ENCODE measurements at places on chromosomes 4 and X.

- DNase-seq = no peak
Observed at GRCh38 chrX:119981286-119982070, 37.9 kb upstream of the NKAP start.

- no peak for DNase-seq
Observed at GRCh38 chrX:51336584-51336983, 4.0 kb downstream of the NUDT10 start.

- DNase-seq = peak; percentile 68
Observed at GRCh38 chr4:173527103-173527891, 2.7 kb downstream of the HAND2 start.

GRCh38 chrX:42673301-42673810, 104.6 kb downstream of the PPP1R2C start:
- no peak for DNase-seq

DNA sequence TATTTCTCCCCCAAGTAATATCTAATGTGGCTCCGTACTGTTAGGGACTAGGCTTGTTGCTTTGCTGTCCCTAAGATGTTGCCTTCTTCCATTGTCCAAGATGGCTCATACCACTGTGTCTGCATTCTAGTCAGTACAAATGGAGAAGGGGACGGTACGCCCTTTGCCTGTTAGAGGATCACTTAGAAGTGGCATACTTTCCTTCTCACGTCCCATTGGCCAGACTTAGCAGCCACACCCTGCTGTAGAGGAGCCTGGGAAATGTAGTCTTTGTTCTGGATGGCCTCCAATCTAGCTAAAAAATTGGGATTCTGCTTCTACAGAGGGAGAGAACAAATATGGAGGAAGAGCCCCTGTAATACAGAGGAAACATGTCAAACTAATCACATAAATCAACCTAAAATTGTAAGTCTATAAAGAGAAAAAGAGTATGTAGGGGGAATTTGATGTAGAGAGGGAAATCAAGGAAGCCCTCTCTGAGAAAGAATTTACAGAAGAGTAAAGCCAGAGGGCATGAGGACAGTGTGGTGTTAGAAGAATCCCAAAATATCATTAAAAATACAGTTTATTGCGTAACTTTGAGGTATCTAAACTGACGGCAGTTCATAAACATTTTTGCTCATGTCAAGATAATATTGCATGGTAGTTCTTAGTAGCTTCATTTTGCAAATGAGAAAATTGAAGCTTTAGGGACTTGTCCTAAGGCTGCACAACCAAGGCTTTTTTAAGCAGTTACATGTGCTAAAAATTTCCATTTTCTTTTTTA, 15.1 kb downstream of the PRIMPOL start:
- DNase-seq = no peak

DNA sequence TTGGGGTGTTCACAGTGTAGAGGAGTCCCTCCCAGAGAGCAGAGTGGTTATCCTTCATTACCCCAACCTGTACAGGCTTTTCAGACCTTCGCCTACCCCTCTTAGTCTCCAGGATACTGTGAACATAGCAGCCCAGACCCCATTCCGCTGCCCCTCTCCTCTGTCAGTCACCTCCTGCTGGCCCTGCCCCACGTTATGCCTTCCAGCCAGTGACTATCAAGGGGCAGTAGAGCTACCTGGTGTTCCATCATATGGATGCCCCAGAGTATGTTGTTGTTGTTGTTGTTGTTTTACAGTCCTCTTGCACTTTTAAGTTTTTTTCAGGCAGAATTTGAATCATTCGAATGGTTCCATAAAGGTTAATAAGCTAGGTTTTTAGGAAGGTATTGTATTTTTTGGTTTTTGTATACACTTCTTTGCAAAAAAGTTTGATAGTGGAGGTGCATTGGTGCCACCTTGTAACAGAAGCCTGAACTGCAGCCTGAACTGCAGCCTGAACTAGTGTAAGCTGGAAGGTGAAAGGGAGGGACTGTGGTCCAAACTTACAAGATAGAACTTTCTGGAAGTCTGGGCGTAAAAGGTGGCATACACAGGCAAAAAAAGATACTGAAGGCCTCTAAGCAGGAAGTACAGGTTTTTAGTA, 101.4 kb upstream of the RAB40AL start:
- no peak for DNase-seq

Measured in Right ventricle myocardium inferior (tissue), 1 donor.